Astrocyte of the spinal cord (primary cell): ENCODE measurements at places on chromosomes 13 and 19.

- DNase-seq: no peak
Measured at GRCh38 chr19:13104360-13104847, 1.7 kb upstream of the LYL1 start.

DNA sequence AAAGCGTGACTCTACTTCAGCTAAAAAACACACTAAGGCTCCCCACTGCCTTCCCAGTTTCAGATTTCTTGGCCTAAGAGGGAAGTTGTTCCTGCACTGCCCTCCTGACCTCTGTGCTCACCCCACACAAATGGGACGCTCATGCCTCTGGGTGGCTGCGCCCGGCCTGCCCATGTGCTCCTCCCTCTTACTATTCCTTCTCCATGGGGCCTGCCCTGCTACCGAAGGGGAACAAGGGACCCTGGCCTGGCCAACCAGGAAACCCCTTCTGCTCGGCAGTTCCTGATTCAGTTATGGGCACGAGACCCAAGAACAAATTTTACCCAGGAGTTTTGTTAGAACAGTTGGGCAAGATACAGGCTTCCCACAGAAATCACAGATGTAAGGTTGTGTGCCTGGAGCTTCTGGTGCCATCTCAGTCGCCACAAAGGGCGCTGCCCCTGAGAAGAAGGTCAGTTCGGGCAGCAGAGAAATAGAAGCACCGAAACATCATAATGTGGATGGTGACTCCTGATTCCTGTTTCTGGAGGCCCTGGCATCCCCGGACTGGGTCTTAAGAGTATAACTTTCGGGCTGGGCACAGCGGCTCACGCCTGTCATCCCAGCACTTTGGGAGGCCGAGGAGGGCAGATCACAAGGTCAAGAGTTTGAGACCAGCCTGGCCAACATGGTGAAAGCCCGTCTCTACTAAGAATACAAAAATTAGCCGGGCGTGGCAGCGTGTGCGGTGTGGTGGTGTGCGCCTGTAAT lies 5.4 kb upstream of the PLPP2 start:
- DNase-seq: no peak

DNA sequence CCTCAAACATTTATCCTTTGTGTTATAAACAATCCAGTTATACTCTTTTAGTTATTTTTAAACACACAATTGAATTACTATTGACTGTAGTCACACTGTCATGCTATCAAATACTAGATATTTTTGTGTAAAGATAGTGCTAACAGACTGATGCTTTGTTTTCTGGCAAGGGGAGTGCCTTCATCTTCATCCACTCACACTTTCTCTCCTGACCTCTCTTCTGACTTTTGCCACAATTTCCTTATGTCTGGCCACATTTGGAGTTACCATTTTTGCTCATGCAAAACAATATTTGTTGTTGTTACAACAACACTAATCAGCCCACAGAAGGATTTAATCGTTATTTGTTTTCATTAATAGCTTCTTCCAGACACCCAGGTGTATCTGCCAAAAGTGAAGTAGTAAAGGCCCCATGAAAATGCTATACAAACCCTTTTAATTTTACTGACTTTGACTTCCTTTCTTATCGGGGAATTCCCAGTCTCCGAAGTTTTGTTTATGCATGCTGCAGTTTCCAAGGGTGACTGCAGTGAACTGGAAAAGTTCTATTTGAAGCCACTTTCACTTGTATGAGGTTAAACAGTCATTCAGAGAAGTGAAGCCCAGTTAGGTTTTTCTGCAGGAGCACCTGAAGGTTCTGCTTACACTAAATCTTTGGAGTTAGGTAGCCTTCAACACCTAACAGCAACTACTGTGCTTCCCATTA lies 66.1 kb upstream of the FRY start:
- DNase-seq: peak; percentile 67

GRCh38 chr13:74838096-74838495 lies 643.9 kb downstream of the TBC1D4 start:
- no peak for DNase-seq

DNA sequence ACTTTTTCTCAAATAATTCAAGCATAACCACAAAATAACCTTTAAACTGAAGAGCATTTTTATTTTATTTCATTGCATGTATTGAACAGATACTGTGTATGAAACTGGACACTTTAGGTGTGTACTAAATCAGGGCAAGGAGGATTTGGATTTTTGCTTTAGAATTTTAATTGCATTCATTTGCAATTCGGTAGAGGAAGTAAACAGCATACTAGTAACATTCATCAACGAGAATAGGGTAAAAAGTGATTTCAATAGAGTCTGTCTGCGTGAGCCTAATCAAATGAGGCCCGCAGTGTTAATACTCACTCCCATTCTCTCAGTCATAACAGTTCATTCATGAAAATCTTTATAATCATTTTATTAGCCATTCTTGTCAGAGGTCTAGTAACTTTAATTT lies 200.2 kb downstream of the SPRY2 start:
- no peak for DNase-seq
